NCI-H1436 treated with DMSO at 0.1 percent for 48 hours (cell line): ENCODE measurements at places on chromosomes 1 and 21.

- DNase-seq = no peak
These were observed 4.2 kb downstream of the S100A13 start for GRCh38 chr1:153623101-153623500.

DNA sequence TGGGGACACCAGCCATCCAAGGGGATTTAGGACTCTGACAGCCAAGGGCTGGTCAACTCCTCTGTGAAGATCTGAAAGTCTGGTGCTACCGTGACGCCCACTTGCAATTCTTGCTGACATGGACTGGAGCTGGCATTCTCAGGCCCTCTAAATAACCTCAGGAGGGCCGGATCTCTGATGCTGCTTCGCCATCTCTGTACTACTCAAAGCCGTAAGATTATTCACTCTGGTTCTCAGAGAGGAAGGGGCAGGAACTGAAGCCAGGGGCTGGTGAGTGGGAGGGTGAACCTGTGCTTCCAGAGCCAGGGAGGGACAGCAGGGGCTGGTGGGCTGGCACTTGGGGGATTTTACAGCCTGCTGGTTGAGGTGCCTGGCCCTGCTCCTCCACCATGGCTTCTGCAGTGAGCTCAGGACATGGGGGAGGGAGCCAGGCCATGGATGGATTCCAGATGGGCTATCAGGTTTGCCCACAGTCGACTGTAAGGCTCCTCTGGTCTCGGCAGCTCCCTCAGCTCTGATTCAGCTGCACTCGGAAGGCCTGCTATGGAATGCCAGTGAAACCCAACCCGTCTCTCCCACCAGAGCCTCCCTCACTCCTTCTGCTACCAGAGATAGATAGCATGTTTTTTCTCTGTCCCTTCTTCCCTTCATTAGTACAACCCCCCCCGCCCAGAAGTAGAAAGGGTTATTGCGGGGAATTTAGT is 84.5 kb downstream of the PLXNA2 start:
- no peak for DNase-seq

DNA sequence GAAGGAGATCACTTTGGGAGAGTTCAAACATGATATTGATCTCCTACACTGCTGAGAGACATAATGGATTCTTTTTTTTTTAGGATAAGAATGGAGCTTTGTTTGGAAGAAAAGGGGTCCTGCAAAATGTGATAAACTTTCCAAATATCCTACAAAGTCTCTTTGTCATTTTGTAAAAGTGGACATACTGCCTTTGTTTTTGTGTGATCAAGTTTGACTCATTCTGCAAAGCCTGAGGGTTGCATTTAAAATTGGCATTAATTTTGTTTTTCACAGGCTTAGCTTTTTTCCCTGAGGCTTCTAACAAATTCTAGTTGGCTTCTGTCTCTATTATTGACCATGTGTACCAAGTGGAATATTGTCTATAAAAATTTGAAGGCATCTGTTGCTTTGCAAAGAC is 113.2 kb downstream of the AK5 start:
- DNase-seq = no peak

- DNase-seq = no peak
These were observed 18.6 kb upstream of the HSPG2 start for GRCh38 chr1:21955501-21956281.

GRCh38 chr1:23801338-23801748 is 789 bp upstream of the GALE start:
- DNase-seq = no peak

- DNase-seq = no peak
These were observed 10.2 kb upstream of the OTUD7B start for GRCh38 chr1:150020711-150021110.

- DNase-seq = no peak
These were observed 151.9 kb downstream of the TNFSF18 start for GRCh38 chr1:172898866-172899265.

DNA sequence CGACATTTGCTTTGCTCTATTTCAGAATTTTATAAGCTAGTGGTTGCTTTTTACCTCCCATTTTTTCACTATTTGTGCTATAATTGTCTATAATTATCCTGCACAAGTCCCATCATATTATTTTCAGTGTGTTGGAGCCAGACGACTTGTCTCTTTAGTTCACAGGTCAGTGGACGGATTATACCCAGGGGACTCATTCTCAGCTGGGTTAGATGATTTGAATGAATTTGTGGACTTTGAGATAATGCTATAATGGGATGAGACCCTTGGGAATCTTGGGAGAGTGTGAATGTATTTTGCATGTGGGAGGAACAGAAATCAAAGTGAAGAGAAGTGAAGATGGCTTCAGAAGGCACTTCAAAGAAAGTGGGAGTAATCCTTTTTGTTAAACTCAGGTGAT is 31.5 kb upstream of the KCNK1 start:
- DNase-seq = no peak

DNA sequence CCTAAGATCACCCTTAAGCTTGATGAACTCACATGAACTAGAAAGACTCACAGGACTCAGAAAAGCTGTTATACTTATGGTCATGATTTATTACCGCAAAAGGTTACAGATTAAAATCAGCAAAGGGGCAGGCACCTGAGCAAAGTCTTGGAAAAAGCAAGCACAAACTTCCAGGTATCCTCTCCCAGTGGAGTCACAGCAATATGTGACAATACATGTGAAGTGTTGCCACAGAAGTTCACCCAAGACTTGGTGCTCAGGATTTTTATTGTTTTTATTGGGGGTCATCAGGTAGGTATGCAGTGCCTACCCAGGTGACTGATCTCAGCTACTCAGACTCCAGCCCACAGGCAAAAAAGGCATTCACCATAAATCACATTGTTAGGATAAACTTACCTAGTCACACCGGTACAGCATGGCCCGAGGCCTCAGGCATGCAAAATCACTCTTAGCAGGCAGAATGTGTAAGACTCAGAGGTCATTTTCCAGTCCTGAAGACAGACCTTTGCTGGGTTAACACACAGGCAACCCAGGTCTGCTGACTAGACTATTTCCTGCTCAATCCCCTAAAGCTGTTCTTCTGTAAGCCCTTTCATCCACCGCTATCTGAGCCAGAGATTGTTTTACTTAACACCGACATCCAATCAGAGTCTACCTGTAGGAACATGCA is 55.6 kb downstream of the SSX2IP start:
- DNase-seq = no peak

GRCh38 chr1:115218034-115218405 is 120.0 kb downstream of the NGF start:
- no peak for DNase-seq

- no peak for DNase-seq
These were observed 181.6 kb downstream of the NEGR1 start for GRCh38 chr1:72100771-72101170.

DNA sequence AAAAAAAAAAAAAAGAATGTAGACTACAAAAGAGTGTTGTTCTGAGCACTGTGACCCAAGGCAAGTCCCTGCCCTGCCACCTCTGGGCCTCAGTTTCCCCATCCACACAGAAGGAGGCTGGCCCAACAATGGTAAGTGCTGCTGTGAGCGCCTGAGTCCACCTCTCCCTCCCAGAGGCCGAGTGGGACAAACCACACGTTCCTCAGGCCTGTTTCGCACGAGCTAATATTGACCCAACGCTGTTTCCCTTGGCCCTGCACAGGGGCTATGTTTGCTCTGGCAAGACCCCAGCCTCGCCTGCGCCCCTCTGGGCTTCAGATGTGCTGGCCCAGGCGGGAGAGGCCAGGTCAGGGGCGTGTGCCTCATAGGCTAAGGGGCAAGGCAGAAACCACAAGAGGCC is 12.6 kb upstream of the LAPTM5 start:
- DNase-seq = no peak

DNA sequence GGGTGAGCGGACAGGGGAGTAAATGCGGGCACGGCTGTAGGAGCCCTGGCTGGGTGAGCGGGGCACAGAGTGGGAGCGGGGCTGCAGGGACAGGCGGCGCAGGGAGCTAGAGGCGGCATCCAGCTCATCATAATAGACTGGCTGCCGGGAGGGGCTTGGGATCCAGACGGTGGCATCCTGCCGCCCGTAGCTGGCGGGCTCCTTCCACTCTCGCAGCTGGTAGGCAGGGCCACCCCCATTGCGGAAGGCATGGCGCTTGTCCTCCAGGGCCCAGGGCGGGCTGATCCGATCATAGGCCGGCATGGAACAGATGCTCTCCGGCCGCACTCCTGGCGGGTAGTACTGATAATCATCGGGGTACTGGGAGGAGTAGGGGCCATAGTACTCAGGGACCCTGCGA is 43.7 kb upstream of the GOLT1A start:
- no peak for DNase-seq
